ENCODE measurements at places on chromosomes 4 and X.
A peak's percentile ranks its signal among the peaks of the same experiment; 100 is the strongest.

GRCh38 chr4:53315300-53315699 is 50.6 kb downstream of the SCFD2 start:
- DNase-seq: no peak

- no peak for DNase-seq
Measured at GRCh38 chr4:59612235-59612634, 1587.9 kb upstream of the ADGRL3 start.

DNA sequence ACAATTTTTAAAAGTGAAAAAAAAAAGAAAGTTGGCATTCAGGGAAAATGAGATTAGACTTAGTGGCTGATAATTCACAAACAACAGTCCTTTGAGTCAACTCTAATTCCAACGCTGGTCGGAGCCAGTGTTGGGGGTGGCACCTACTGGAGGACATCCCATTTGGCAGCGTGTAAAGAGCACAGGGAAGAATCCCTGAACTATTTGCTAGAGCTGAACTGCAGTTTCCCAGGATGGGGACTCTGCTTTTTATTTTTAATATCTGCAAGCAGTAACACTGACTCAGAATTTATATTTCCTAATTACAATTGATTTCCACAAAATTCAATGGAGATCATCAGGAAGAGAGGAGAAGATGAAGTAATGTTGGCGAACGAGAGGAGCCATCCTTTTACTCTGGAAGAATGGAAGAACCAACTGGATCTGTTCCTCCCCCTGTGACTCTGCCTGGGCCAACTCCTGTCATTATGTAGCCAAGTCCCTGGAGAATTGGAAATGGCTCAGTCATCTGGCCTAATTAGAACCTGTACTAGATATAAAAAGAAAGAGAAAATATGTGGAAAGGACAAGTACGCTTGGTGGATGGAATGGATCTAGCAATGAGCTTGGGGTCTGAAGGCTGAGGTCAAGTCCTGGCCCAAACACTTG is 76.7 kb downstream of the IRF2 start:
- DNase-seq: no peak

- DNase-seq: peak; percentile 77
Measured at GRCh38 chrX:78139160-78140123, at the start of gene TAF9B. Gene TAF9B (minus strand): TSS chrX:78139650. CDS start chrX:78139611, 39 bp downstream.

- DNase-seq: no peak
Measured at GRCh38 chr4:189088780-189089179, 851.9 kb upstream of the FRG1 start.

- DNase-seq: no peak
Measured at GRCh38 chr4:41594432-41594831, 56.5 kb downstream of the LIMCH1 start.

DNA sequence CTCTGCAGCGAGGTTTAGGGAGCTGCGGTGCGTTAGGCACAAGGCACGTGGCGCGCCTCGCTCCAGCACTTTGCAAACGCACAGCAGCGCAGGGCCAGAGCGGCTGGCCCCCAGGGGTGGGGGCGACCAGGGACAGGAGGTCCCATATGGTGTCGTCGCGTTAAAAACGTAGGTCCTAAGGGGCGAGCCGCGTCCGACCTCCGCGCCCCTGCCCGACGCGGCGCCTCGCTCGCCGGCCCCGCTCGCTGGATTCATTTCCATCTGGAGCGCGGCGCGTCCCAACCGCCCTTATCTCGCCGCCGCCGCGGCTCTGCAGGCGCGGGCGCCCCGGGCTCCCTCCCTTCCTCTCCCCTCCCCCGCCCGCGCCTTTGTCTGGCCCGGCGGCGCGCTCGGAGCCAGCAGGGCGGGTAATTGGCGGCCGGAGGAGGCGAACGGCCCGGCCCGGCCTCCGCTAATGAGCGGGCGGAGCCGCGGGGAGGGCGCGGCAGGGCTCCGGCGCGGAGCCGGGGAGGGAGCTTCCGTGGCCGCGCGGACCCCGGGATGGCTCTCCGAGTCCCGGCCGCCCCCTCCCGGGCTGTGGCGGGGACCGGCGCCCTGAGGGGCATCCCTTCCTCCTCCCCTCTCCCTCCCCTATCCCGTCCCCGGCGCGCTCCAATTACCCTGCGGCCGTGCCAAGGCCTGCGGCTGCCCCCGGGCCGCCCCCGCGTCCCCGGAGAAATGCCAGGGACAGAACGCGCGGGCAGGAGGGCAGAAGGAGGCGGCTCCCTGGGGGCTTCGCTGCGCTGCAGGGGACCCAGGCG is 409.0 kb downstream of the BCOR start:
- peak; percentile 4 for DNase-seq

DNA sequence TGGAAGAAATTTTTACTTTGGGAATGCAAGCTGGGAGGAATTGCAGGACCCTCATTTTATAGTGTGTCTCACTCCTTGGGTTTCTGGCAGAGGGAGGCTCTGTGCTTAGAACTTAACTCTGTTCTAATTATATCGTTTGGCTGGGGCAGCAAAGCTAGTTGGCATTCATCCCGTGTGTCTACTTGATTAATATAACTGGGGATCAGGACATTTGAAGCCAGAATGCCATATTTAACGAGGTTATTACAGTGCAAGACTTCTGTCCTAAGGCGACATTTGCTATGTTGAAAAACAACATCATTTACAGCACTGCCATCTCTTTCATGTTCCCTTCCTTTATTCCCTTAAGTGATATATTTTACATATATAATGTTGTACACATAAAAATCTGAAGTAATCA is 179.1 kb upstream of the TBC1D9 start:
- no peak for DNase-seq

GRCh38 chr4:59729321-59729720 is 1470.8 kb upstream of the ADGRL3 start:
- no peak for DNase-seq

GRCh38 chr4:27023366-27023765 is 162.7 kb downstream of the STIM2 start:
- no peak for DNase-seq

DNA sequence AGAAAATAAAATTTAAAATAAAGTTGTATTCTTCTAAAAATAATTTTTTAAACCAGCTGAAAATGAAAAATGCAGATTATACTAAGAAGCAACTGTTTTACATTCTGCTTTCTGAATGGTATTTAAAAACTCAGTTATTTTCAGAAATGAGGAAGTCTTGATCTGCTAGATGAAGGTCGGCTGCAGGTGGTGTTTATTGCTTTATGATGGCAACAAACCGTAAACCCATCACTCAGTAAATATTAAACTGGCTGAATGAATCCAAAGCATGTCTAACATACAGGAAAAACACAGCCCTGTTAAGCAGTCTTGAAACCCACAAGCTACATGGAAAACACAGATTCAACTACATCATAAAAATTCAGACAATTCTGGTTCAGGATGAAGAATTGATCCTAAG is 29.3 kb downstream of the DYNLT3 start:
- DNase-seq: no peak

DNA sequence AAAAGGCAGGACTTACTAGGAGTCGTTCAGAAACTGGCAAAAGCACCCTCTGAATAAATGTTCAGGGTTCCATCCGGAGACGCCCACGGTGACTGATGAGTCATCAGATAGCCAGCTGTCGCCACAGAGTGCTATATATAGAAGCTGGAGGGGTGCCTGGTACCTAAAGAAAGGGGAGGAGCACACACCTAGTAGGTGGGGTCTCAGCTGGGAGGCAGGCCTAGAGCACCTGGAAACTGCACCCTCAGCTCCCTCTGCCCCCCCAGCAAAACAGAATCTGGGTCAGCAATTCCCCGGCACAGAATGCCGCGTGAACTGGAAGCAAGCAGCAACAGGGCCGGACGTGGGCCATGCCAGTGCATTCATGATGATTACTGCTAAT is 242.0 kb downstream of the BCOR start:
- peak; percentile 85 for DNase-seq

DNA sequence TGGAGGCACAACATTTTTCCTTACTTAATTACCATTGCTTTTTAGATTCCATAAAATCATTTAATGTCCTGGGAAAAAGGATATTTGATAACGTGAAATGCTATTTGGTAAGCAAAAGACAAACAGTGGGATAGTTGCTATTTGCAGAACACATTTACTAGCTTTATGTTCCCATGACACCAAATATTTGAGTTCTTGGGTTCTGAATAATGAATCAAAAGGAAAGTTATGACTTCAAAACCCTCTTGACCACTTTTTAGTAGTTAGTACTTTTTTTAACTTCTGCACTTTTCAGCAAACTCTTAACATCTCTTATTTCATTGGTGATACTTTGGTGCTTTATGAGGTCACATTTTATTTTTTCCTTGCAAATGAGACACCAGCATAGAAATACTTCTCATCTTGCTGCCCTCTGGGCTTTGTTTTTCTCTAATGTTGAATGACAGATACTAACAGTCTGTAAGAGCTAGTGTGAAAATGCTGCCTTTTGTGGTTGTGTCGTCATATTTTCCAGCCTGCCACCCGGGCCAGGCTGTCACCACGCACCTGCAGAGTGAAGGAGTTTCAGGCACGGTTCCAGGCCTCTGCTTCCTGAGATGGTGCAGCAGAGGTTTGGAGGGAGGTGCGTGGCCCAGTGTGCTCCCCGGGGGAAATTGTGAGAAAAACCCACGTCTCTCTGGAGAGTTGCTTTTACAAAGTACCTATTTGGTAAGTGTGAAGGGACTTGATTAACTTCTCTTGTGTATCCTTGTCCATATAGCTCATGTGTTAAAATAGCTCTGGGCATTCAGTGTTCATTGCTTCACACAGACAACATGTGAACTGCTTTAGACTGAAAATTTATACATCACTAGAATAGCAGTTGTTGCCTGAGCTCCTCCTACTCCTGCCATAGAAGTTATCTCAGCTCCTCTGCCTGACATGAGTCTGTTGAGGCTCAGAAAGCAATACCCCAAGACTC is 34.7 kb downstream of the MSL3 start:
- DNase-seq: peak; percentile 63

DNA sequence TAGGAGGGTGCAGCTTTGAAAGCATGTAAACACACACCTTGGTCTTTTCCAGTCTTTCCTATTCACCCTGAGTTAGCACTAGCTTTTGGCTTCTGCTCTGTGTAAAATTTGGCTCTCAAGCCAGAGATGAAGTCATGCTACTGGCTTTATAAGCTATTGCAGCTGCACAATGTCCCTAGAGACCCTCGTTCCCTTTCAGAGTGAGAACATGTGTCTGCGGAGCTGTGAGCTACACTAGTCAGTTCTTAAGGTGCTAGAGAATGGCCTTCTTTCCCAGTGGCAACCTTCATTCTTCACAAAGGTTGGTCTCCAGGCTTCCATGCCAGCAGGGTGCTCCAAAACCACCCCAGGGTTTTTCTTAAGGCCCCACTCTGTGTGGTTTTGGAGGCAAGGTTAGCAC is 199.1 kb downstream of the SPATA18 start:
- DNase-seq: no peak

DNA sequence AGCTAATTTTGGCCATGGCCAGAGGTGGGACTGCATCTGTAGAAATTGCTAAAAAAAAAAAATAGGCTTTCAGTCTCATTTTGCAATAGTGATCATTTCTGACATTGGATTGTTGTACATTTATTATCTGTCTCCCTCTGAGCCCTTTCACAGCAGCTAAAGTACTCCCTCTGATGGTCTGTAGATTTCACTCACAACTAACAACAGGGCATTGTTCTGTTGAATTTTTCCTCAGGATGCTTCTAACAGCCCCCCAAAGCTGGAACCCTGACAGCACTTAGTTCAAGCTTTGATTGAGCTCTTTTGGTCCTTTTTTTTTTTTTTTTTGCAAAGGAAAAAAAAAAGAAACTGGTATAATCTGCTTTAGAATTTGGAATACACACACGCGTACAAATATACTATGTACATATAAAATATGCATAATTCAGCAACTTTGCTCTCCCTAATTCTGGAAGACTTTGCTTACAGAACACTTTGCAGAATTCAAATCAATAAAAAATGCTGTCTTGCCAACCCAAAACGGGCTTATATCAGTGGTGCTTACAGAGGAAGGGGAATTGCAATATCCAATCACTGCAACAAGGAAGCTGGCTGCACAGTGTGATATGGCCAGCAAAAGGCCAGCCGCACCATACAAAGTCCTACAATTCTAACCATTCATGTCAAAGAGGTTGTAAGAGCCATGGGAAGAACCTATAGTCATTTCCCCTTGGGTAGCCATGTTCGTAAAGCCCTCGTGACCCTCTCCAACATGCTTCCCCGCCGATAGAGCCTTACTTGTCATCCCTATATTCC is 406.4 kb downstream of the SMARCA1 start:
- DNase-seq: no peak

DNA sequence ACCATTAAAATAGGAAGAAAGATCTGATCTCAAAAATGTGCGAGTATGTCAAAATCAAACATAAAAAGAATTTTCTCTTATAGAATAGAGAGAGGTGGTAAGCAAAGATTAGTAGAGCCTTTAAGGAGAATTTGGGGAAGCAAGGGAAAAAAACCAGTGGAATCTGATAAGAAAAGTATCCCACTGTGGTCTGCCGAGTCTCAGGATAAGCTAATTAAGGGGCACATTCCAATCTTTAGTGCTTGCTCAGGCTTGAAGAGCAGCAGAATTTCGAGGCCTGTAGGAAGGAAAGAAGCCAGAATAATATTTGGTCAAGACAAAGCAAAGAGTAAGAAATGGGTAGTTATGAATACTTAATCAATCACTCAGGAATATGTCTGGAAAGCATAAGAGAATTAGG is 13.0 kb downstream of the STATH start:
- no peak for DNase-seq

- no peak for DNase-seq
Measured at GRCh38 chrX:103155201-103155600, 59.7 kb upstream of the BEX4 start.

- no peak for DNase-seq
Measured at GRCh38 chrX:106415276-106415895, 196.4 kb upstream of the RADX start.

DNA sequence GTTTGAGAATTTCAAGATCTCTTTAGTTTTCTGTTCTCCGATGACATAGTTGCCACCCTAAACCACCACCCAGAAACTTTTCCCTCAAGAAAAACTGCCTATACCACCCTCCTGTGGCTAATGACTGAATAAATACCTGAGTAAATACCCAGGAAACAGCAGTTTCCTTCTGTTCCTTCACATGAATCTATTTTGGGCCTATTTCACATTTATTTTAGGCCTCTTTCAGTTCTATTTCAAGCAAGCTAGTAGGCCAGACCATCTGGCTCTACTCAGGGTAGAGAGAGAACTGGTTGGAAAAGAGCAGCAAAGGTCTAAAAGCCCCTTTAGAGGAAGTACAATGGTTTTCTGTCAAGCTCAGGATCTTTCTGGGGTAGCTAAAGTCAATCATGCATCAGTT is 23.4 kb downstream of the ARHGEF9 start:
- no peak for DNase-seq

GRCh38 chr4:56112377-56112776 is 163.6 kb downstream of the CEP135 start:
- DNase-seq: no peak

GRCh38 chr4:166143227-166143626 is 270.2 kb downstream of the TLL1 start:
- no peak for DNase-seq

All from activated CD4-positive, alpha-beta T cell treated with anti-CD3 and anti-CD28 coated beads for 4 hours (primary cell).